ENCODE measurements at places on chromosomes 6 and 20. TPM values are rescaled to one million over a fixed set of nuclear protein-coding genes. Genes with fewer than 3 reads are reported as not detected.

- H3K27me3 ChIP-seq = no peaks in the 10 kb centered on the region
- peak overlapping the region; percentile 79 for H3K27ac ChIP-seq
- no peak for DNase-seq
- peaks cover 17% of the 10 kb centered on the region for H3K4me1 ChIP-seq
Measured at GRCh38 chr6:158018041-158018771, 36.5 kb downstream of the SYNJ2 start.

DNA sequence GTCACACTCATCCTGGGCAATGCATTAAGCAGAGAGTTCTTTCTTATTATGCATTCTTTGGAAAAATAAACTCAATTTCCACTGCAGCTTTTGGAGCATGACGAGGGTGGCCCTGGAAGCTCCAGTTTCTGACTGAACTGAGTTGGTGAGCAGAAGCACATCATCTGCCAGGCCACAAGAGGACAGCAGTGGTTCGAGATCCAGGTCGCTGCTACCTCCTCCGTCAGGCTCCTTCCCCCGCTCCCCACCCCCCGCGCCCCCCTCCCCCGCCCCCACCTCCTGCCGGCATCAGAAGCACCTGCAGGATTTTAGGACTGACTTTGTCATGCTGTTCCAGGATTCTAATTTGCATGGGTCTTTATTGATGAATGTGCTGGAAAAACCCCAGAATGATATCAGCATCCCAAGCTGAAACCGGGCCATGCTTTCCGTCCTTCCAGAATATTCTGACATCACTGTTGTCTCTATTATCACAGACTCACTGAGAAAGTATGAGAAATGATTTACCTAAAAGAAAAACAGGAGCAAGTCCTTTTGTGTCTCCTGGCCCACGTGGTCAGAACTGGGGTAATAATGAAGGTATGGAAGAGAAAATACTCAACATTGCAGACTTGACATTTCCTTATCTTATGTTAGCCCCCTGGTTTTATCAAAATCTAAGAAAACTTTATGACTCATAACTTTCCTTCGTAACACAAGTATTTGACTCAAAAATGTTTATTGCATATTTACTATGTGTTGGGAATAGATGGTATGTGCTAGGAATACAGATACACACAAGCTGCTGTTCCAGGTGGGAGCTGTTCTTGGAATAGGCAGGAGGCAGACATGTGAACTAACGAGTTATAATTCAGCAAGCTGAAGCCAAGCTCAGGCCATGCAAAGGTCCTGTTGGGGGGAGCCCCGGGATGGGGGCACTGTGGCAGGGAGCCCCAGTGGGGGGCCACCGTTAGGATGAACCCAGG is 220.2 kb upstream of the EXOC2 start:
- no peak overlapping the region for H3K27ac ChIP-seq
- no peaks in the 10 kb centered on the region for H3K27me3 ChIP-seq
- no peak overlapping the region for H3K4me3 ChIP-seq
- no peaks in the 10 kb centered on the region for H3K36me3 ChIP-seq

DNA sequence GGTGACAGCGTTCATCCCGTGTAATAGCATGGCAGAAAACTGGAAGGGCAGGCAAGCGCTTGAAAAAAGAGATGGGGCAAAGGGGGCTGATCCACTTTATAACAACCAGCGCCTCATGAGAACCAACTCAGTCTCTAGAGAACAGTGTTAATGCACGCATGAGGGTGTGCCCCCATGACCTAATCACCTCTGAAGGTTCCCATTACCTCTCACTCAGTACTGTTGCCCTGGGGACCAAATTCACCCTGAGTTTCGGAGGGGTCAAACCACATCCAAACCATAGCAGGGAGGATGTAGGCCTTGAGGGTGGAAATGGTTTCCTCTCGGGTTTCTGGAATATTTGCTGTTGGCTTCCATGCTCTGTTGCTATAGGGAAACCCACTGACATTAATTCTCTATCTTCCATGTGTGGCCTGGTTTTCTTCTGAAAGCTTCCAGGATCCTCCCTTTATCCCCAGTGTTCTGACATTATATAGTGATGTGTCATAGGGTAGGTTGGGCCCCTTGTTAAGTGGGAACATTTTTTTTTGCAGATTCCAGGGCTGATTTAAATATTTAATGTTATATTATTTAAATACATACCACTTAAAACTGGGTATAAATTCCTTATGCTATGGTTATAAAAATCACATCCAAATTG is 65.2 kb downstream of the PPP1R14C start:
- H3K36me3 ChIP-seq = no peaks in the 10 kb centered on the region
- no peak overlapping the region for H3K4me3 ChIP-seq
- no peak overlapping the region for H3K27ac ChIP-seq
- DNase-seq = no peak
- no peaks in the 10 kb centered on the region for H3K4me1 ChIP-seq
- H3K27me3 ChIP-seq = no peaks in the 10 kb centered on the region

DNA sequence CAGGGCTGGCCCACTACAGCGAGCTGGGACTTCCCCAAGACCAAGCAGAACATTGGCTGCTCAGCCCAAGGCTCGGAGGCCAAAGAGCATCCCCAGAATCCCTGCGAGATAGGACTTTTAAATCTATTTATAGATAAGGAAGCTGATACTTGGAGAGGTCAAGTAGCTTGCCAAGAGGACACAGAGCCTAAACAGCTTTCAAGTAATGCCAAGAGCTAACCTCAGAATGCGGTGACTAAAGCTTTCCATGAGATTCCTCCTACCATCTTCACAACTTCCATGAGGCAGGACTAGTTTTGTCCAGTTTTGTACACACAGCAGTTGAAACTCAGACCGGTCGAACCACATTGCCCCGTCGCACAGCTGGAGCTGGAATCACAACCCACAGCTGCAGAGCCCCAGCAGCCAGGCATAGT is 168.1 kb upstream of the TOP1 start:
- H3K36me3 ChIP-seq = no peaks in the 10 kb centered on the region
- no peak overlapping the region for H3K27ac ChIP-seq
- H3K27me3 ChIP-seq = no peaks in the 10 kb centered on the region
- no peaks in the 10 kb centered on the region for H3K4me1 ChIP-seq
- no peak overlapping the region for H3K4me3 ChIP-seq

DNA sequence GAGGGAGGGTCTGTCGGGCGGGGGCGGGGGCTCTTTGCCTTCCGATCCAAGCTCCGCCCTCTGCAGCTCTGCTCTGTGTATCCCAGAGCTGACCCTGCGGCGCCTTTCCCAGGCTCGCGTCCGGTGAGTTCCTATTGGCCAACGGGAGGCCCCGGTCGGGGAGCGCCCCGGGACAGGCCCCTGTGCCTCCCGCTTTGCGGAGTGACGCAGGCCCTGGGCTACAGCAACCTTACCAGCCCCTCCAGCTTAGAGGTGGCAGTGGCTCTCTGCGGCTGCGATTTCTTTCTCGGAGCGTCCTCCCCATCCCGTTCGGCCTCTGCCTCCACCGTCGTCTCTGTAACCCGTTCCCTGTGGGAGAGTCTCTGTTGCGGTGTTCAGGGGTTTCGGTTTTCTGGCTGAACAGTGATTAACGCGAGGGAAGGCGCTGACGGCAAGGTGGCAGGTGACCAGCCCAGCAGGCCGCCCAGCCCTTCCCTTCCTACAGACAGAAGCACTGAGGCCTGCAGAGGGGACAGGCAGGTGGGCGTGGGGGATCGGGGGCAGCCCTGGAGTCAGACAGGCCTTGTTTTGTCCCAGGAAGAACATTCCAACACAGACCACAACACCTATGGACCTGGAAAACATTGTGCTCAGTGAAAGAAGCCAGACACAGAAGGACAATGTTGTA is 18.1 kb upstream of the CEBPB start:
- peak; percentile 96 for DNase-seq
- H3K27me3 ChIP-seq = no peaks in the 10 kb centered on the region
- H3K4me1 ChIP-seq = no peaks in the 10 kb centered on the region
- H3K4me3 ChIP-seq = peak overlapping the region; percentile 55
- H3K27ac ChIP-seq = peak overlapping the region; percentile 84

- H3K27ac ChIP-seq = no peak overlapping the region
- no peak overlapping the region for H3K4me3 ChIP-seq
- H3K36me3 ChIP-seq = no peaks in the 10 kb centered on the region
- no peak for DNase-seq
- no peaks in the 10 kb centered on the region for H3K4me1 ChIP-seq
Measured at GRCh38 chr6:151729829-151730495, 77.5 kb upstream of the ESR1 start.

- DNase-seq = peak; percentile 48
- H3K27ac ChIP-seq = no peak overlapping the region
- H3K4me3 ChIP-seq = no peak overlapping the region
- H3K4me1 ChIP-seq = no peaks in the 10 kb centered on the region
- H3K36me3 ChIP-seq = no peaks in the 10 kb centered on the region
Measured at GRCh38 chr6:170114187-170114945, 176.5 kb downstream of the DLL1 start.

- peak overlapping the region; percentile 64 for H3K27ac ChIP-seq
- no peak for DNase-seq
- no peaks in the 10 kb centered on the region for H3K4me1 ChIP-seq
- no peak overlapping the region for H3K4me3 ChIP-seq
- H3K36me3 ChIP-seq = peaks cover 89% of the 10 kb centered on the region
- H3K27me3 ChIP-seq = no peaks in the 10 kb centered on the region
Measured at GRCh38 chr6:35065441-35065800, 75.7 kb downstream of the TCP11 start.

DNA sequence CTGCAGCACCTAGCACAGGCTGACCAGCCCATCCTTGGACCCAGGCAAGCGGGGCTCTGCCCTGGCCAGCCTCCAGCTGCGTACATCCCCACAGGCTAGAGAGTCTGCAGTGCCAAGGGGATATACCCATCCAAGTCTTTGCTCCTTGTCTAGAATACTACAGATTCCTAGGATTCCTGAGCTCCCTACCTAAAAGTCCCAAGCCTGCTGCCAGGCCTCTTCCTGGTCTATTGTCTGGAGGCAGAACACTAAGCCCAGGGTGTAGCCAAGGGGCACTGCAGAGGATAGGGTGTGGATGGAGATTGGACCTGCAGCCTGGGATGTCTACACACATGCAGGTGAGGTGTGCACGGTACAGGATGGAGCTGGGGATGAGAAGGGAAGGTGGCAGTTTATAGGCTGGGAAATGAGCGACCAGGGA is 90.0 kb upstream of the SIRPA start:
- no peaks in the 10 kb centered on the region for H3K36me3 ChIP-seq
- H3K27ac ChIP-seq = no peak overlapping the region
- no peak for DNase-seq
- H3K4me1 ChIP-seq = peaks cover 15% of the 10 kb centered on the region

DNA sequence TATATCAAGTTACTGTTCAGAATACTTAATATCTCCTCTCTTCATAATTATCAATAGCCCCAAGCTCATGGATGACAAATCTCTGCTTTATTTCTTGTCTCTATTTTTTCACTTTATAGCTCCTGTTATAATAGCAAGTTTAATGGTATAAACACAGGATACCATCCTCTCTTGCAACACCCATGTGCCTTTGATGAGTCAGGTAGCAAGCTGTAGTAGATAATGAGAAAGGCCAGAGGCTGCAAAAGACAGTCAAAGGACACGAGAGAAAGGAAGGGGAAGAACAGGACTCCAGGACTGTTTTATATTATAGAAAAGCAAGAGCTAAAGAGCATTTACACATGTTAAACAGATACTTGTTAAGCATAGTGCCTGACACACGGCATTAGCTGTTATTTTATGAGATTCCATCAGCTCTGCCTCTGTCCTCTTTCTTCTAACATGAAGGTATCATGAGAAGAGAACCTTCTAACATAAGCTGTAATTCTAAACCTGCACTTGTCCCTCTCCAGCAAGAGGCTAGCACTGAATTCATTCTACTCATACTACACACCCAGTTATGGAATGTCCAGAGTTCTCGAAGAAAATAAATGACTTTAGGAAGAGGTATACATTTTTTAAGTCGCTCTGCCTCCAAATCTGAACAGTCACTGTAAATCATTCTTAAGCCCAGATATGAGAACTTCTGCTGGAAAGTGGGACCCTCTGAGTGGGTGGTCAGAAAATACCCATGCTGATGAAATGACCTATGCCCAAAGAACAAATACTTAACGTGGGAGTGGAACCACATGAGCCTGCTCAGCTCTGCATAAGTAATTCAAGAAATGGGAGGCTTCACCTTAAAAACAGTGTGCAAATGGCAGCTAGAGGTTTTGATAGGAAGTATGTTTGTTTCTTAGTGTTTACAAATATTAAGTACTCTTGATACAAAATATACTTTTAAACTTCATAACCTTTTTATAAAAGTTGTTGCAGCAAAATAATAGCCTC is 45.0 kb downstream of the NT5E start:
- H3K4me3 ChIP-seq = no peak overlapping the region
- H3K4me1 ChIP-seq = no peaks in the 10 kb centered on the region
- H3K27me3 ChIP-seq = no peaks in the 10 kb centered on the region
- no peak for DNase-seq
- no peaks in the 10 kb centered on the region for H3K36me3 ChIP-seq
- no peak overlapping the region for H3K27ac ChIP-seq

- H3K4me3 ChIP-seq = no peak overlapping the region
- no peaks in the 10 kb centered on the region for H3K27me3 ChIP-seq
Measured at GRCh38 chr20:53922901-53923314, 147.5 kb downstream of the BCAS1 start.

CAP2 gene
- 3.0 TPM for polyA plus RNA-seq

THBS2 gene
- 3.0 TPM for polyA plus RNA-seq

SLC4A11 gene
- polyA plus RNA-seq = not detected

PTPRA gene
- polyA plus RNA-seq = 12.3 TPM

HUS1B gene
- 0.36 TPM for polyA plus RNA-seq

C20orf144 gene
- not detected for polyA plus RNA-seq

Data from sigmoid colon (tissue), 7 donors.